ENCODE measurements at places on chromosomes 6 and 20. TPM values are rescaled to one million over a fixed set of nuclear protein-coding genes. Genes with fewer than 3 reads are reported as not detected.

ZNF311 gene
- total RNA-seq = 1.6 TPM

GRCh38 chr20:20375862-20376261, 8.0 kb downstream of the INSM1 start:
- no peak overlapping the region for H3K4me3 ChIP-seq
- peaks cover 1% of the 10 kb centered on the region for H3K36me3 ChIP-seq
- H3K27ac ChIP-seq = no peak overlapping the region
- peaks cover 66% of the 10 kb centered on the region for H3K27me3 ChIP-seq
- peaks cover 23% of the 10 kb centered on the region for H3K4me1 ChIP-seq

DNA sequence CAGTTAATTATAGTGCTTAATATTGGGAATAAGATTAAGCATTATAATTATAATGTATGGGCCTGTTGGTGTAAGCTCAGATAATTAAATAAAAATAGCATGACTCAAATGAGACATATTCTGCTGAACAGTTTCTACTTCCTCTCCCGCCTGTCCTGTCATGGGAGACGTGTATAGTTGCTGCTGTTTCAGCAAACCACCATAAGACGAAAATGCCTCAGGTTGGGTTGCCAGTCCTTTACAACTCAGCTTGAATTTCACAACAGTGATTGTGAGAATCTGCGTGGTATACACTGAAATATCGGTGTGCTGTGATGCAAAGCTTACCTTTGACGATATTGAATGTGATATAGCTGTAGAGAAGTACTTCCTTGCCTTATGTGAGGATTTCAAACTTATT, 99.5 kb downstream of the POPDC3 start:
- DNase-seq = no peak
- H3K27me3 ChIP-seq = peaks cover 22% of the 10 kb centered on the region
- no peak overlapping the region for H3K27ac ChIP-seq
- no peak overlapping the region for H3K4me3 ChIP-seq
- no peaks in the 10 kb centered on the region for H3K36me3 ChIP-seq

GRCh38 chr6:23097566-23097965, 528.2 kb downstream of the HDGFL1 start:
- H3K27me3 ChIP-seq = no peaks in the 10 kb centered on the region
- no peak overlapping the region for H3K27ac ChIP-seq
- no peak overlapping the region for H3K4me3 ChIP-seq
- no peak for DNase-seq
- no peaks in the 10 kb centered on the region for H3K4me1 ChIP-seq

- H3K4me1 ChIP-seq = peaks cover 9% of the 10 kb centered on the region
- no peak overlapping the region for H3K4me3 ChIP-seq
- H3K27me3 ChIP-seq = no peaks in the 10 kb centered on the region
- DNase-seq = no peak
- peaks cover 39% of the 10 kb centered on the region for H3K36me3 ChIP-seq
Observed at GRCh38 chr20:32433311-32434021, 75.3 kb downstream of the ASXL1 start.

DNA sequence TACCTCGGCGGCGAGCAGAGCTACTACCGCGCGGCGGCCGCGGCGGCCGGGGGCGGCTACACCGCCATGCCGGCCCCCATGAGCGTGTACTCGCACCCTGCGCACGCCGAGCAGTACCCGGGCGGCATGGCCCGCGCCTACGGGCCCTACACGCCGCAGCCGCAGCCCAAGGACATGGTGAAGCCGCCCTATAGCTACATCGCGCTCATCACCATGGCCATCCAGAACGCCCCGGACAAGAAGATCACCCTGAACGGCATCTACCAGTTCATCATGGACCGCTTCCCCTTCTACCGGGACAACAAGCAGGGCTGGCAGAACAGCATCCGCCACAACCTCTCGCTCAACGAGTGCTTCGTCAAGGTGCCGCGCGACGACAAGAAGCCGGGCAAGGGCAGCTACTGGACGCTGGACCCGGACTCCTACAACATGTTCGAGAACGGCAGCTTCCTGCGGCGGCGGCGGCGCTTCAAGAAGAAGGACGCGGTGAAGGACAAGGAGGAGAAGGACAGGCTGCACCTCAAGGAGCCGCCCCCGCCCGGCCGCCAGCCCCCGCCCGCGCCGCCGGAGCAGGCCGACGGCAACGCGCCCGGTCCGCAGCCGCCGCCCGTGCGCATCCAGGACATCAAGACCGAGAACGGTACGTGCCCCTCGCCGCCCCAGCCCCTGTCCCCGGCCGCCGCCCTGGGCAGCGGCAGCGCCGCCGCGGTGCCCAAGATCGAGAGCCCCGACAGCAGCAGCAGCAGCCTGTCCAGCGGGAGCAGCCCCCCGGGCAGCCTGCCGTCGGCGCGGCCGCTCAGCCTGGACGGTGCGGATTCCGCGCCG, 994 bp downstream of the FOXC1 start:
- DNase-seq = peak; percentile 35
- H3K27me3 ChIP-seq = peaks cover 55% of the 10 kb centered on the region
- no peak overlapping the region for H3K27ac ChIP-seq
- peaks cover 47% of the 10 kb centered on the region for H3K4me1 ChIP-seq

DNA sequence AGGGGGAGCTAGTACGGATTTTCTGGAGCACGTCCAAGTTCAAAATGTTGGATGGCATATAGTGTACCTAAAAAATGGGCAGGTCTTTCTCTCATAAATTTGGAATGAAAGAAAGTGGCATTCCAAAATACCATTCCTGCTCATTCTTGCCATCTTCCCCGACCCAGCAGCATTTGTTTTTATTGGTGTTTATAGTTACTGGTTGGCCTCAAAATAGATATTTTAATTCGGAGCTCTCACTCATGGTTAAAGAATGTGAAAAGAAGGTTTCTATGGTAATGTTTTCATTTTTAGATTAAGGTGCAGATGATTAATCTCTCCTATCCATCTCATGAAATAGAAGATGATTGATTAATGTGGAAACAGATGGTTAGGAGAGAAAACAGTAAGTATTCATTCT, 204.5 kb downstream of the HIVEP2 start:
- no peak overlapping the region for H3K27ac ChIP-seq
- H3K36me3 ChIP-seq = no peaks in the 10 kb centered on the region
- DNase-seq = no peak
- no peaks in the 10 kb centered on the region for H3K27me3 ChIP-seq
- H3K4me1 ChIP-seq = peaks cover 13% of the 10 kb centered on the region
- no peak overlapping the region for H3K4me3 ChIP-seq

DNA sequence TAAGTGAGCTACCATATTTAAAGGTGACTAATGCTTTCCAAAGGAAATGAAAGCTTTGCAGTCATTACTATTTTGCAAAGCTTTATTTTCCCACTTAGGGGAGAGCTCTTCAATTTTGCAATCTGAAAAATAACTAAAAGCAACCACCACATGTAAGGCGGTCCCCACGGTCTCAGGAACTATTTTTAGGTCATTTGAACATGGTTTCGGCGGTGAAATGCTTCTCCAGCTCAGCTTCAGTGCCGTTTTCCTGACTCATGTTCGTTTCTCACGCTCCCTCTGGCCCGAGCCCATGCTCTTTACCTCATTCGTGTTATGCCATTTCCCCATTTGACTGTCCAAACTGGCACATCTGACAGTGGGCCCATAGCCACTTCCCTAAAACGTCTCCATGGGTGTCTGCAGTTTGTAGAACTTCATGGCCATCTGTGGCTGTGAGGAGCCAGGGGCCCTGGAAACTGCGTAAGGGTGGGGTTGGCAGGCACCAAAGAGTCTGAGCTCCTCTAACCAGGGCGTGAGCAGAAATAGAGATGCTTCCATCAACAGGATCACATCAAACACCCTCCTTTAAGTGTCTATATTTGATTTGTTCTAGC, 46.5 kb downstream of the ADTRP start:
- peaks cover 12% of the 10 kb centered on the region for H3K36me3 ChIP-seq
- peak overlapping the region; percentile 67 for H3K27ac ChIP-seq
- H3K4me3 ChIP-seq = peak overlapping the region; percentile 51
- peak; percentile 73 for DNase-seq
- H3K4me1 ChIP-seq = peaks cover 88% of the 10 kb centered on the region
- H3K27me3 ChIP-seq = no peaks in the 10 kb centered on the region

DNA sequence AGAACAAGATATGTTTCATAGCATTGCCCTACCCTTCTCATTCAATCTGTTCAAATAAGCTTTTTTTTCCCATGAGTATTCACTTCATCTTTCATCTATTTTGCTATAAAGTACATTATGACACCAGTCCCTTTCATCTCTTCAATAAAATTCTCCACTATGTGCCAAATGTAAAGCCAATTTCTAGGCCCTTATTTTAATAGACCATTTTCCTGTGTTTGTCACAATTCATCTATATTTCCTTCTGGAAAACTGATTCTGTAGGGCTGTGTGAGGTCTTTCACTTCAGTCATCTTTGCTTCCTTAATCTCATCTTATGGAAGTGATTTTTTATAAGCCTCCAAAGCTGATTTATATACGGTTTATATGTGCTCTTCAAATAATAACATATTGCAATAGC, 992.4 kb upstream of the EYS start:
- H3K4me3 ChIP-seq = no peak overlapping the region
- H3K36me3 ChIP-seq = no peaks in the 10 kb centered on the region
- H3K27ac ChIP-seq = no peak overlapping the region
- DNase-seq = no peak
- no peaks in the 10 kb centered on the region for H3K4me1 ChIP-seq

SLC22A2 gene
- not detected for total RNA-seq

GRCh38 chr20:33477386-33478234, 12.3 kb upstream of the CBFA2T2 start:
- H3K36me3 ChIP-seq = no peaks in the 10 kb centered on the region
- no peaks in the 10 kb centered on the region for H3K27me3 ChIP-seq
- H3K4me1 ChIP-seq = no peaks in the 10 kb centered on the region

GRCh38 chr6:90758741-90759140, 171.9 kb upstream of the MAP3K7 start:
- no peak for DNase-seq
- H3K4me1 ChIP-seq = no peaks in the 10 kb centered on the region
- H3K27ac ChIP-seq = no peak overlapping the region
- no peak overlapping the region for H3K4me3 ChIP-seq
- peaks cover 17% of the 10 kb centered on the region for H3K27me3 ChIP-seq

- peaks cover 9% of the 10 kb centered on the region for H3K27me3 ChIP-seq
- no peaks in the 10 kb centered on the region for H3K36me3 ChIP-seq
- no peak overlapping the region for H3K27ac ChIP-seq
- H3K4me3 ChIP-seq = no peak overlapping the region
- DNase-seq = no peak
- no peaks in the 10 kb centered on the region for H3K4me1 ChIP-seq
Observed at GRCh38 chr20:23291575-23292240, 58.9 kb upstream of the NXT1 start.

DNA sequence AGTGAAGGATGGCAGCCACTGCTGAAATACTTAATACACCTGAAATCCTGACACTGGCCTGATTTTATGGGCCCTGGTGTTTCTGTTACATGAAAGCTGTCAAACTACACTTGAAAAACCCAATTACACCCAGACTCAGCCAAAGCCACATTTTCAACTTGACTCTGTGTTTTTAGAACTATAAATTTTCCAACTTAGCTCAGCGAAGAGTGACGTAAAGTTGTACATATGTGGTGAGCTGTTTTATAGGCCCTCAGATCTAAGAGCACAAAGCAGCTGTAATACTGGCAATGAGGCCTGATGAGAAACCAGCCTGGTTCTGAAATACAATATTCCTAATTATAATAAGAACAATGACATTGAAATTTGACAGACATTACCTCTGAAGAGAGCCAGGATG, 18.6 kb downstream of the SCML4 start:
- no peak for DNase-seq
- H3K36me3 ChIP-seq = peaks cover 6% of the 10 kb centered on the region
- H3K4me3 ChIP-seq = peak overlapping the region; percentile 69
- H3K27me3 ChIP-seq = no peaks in the 10 kb centered on the region

ACAT2 gene
- 44.3 TPM for total RNA-seq

- H3K4me1 ChIP-seq = peaks cover 66% of the 10 kb centered on the region
- H3K4me3 ChIP-seq = no peak overlapping the region
- no peak overlapping the region for H3K27ac ChIP-seq
- peaks cover 18% of the 10 kb centered on the region for H3K27me3 ChIP-seq
- no peak for DNase-seq
Observed at GRCh38 chr6:157769776-157770426, 53.1 kb upstream of the SNX9 start.

DNA sequence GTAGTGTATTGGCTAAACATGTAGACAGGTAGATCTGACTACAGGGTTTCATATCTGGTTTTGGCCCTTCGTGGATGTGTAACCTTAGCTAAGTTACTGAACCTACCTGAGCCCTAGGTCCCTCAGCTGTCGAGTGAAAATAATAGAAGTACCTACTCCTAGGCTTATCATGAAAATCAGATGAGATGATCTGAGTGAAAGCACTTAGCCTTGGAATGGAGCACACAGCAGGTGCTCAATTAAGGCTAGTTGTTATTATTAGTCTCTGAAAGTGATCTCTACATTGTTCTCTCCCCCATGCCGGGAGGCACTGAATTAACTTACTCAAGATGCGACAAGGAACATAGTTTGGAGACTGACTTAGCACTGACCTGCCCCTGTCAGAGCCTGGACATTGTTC, 174.7 kb upstream of the ZNF217 start:
- no peak for DNase-seq
- H3K36me3 ChIP-seq = no peaks in the 10 kb centered on the region
- H3K4me1 ChIP-seq = peaks cover 5% of the 10 kb centered on the region
- H3K27me3 ChIP-seq = no peaks in the 10 kb centered on the region
- H3K27ac ChIP-seq = no peak overlapping the region

FLOT1 gene
- 293 TPM for total RNA-seq

- H3K36me3 ChIP-seq = peaks cover 16% of the 10 kb centered on the region
- H3K27ac ChIP-seq = no peak overlapping the region
- peaks cover 31% of the 10 kb centered on the region for H3K4me1 ChIP-seq
- no peaks in the 10 kb centered on the region for H3K27me3 ChIP-seq
Observed at GRCh38 chr6:43047998-43048397, 5.7 kb downstream of the CUL7 start.

DNA sequence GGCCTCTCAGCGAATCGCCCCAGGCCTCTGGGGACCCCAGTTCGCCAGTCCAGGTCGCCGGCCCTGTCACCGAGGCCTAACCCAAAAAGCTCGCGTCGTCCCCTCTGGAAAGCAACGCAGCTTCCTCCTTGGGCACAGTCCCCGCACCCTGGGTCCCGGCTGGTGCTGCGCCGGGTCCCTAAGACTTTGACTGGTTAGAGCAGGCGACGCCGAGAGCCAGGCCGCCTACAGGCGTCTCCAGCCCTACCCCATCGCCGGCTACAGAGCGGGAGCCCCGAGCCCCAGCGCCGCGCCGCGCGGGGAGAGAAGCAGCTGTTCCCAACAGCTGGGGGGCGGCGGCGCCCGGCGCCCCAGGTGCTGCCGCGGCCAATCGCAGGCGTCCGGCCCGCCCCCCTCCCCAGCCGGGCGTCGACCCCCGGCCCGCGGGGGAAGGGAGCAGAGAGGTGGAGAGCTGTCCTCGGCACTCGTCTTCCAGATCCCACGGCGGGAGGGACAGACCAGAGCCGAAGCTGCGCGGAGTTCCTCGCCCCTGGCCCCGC, 540 bp upstream of the RBM24 start:
- peaks cover 73% of the 10 kb centered on the region for H3K27me3 ChIP-seq
- no peaks in the 10 kb centered on the region for H3K4me1 ChIP-seq
- H3K36me3 ChIP-seq = no peaks in the 10 kb centered on the region

All from activated T-cell treated with anti-CD3 and anti-CD28 coated beads, Interleukin-2, amount 50 U/mL, for 72 hours (primary cell).